Hematopoietic multipotent progenitor cell treated with erythropoietin and hydrocortisone succinate and interleukin-3 and kit ligand, for 17 days (in vitro differentiated cells): ENCODE measurements at places on chromosomes 12 and 14.

DNA sequence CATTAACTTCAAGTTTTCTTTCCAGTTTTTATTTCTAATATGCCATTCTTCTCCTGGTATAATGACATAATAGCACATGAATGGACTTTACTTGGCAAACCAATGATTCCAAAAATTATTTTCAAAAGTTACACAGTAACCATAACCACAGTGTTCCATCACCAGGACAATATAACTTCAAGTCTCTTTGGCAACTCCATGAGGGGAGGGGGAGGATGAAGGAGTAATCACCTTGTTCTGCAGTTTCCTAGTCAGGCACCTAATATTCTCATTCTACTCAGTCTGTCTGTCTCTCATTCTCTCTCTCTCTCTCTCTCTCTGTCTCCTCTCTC is 66.6 kb downstream of the BTG1 start:
- no peak for DNase-seq

GRCh38 chr14:94747739-94748138 is 22.2 kb downstream of the GSC start:
- DNase-seq = no peak

GRCh38 chr12:57455374-57456144 is 452 bp downstream of the INHBE start:
- no peak for DNase-seq

GRCh38 chr14:105169776-105170655 is 1.4 kb upstream of the JAG2 start:
- DNase-seq = no peak

DNA sequence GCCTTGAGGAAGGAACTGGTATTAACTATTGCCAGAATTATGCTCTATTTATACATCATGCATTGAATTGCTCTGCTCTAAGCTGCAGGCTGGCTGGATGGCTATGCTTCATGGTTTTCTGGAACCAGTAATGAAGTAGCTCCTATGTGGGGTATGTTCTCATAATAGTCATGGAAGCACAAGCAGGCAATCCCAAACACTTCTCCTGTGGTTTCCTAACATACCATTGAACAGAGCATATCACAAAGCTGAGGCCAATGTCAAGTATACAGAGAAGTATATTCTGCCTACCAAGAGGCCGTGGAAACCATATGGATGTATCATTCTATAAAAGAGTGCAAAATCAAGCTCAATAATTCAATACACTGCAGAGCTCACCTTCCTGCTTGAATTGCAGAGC is 1752.4 kb upstream of the FLRT2 start:
- no peak for DNase-seq

GRCh38 chr12:121442028-121442948 is 42.4 kb downstream of the RNF34 start:
- DNase-seq = no peak

GRCh38 chr14:50475460-50475859 is 56.9 kb downstream of the MAP4K5 start:
- DNase-seq = no peak

DNA sequence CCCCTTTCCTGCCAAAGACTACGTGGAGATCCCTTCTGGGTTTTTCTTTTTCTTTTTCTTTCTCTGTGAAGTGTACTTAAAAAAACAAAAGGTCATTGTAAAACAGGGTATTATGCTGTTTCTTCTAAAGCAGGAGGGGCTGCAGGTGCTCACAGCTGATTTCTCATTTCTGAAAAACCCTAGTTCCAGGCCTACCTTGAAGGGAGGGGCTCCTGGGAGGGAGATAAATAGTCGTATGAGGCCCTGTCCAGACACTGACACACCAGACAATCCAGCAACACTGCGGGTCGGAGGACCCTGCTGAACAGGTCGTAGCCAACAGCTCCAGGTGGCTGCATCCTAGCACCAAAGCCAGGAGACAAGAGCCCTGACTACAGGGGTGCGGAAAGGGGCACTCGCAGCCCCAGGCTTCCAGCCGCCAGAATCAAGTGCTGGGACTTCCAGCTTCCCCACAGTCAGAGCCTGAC is 41.1 kb downstream of the PSMA6 start:
- DNase-seq = no peak

DNA sequence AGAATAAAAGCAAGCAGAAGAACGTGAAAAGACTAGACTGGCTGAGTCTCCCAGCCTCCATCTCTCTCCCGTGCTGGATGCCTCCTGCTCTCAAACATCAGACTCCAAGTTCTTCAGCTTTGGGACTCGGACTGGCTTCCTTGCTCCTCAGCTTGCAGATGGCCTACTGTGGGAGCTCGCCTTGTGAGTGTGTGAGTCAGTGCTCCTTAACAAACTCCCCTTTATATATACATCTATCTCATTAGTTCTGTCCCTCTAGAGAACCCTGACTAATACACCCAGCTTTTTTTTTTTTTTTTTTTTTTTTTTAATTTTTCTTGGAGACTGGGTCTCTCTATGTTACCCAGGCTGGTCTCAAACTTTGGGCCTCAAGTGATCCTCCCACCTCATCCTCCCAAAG is 46.9 kb downstream of the ACTN1 start:
- no peak for DNase-seq
